ENCODE measurements at places on chromosomes 1 and 21. TPM values are rescaled to one million over a fixed set of nuclear protein-coding genes. Genes with fewer than 3 reads are reported as not detected.

- no peak for DNase-seq
These were observed 1030.0 kb upstream of the TMPRSS15 start for GRCh38 chr21:19433623-19434022.

DNA sequence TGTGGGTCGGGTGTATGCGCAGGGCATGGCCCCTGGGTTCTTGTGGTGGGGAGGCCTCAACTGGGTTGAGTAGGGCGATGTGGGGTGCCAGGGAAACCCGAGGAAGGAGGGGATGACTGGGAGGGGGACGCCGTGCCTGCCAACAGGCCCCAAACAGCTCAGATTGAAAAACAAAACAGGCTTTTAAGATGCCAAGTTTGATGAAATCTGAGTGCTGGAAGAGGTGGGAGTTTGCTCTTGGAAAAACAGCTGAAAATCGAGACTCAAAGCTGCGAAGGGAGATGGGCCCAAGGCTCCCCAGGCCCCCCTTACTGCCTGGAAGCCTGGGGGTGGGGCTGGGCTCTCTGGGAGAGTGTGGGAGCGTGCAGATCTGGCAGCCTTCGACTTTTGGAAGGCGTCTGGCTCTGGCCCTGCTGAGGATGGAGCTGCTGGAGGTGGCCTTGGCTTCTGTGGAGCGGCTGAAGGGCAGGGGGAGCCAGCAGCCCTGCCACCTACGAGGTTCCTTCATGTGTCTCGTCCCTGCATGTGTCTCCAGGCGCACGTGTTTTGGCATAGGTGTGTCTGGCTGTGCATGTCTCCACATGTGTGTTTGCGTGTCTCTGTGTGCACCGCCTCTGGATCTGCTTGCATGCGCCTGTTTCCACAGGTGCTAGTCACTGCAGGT is 33.3 kb downstream of the PTPRF start:
- DNase-seq, result no peak

- no peak for DNase-seq
These were observed 133.1 kb downstream of the SMYD3 start for GRCh38 chr1:246373828-246374569.

GRCh38 chr1:152993186-152993585 is 8.4 kb upstream of the SPRR3 start:
- no peak for DNase-seq

- no peak for DNase-seq
These were observed 754 bp upstream of the PDPN start for GRCh38 chr1:13582713-13583443.

DNA sequence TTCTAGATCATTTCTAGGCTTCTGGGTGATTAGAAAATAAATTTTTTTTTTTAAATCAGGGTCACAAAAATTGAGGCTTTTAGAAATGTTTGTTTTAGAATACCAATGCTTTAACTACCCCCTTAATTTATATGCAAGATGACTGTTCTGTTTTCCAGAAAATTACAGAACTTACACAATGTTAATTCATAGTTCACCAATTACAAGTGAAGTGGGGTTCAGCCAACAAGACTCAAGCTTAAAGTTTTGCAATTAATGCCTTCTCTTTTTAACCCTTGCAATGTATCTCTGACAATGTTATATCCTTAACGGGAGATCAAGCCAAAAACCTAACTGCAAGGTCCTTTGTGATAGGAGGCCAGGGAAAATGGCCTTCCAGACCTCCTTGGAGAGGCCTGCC is 5.6 kb downstream of the PRELP start:
- DNase-seq, result no peak

GRCh38 chr1:178311164-178311563 is 185.6 kb downstream of the CLEC20A start:
- no peak for DNase-seq

DNA sequence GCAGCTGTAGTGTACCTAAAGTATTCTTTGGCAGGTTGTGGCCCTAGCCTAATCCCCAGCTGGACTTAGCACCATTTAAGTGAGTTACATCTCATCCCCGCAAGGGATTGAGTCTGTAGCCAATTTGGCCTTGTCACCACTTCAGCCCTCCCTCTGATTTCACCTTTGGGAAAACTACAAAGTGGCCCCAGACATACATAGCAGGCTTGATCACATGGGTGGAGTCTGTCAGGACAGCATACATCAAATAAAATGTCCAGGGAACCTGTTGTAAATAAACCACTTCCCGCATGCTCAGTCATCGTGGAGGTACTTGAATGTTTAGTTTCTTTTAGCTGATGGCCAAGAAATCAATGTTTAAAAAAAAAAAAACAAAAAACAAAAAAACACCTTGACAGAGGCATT is 142.5 kb downstream of the DHRS3 start:
- no peak for DNase-seq

Gene TNFRSF18
- total RNA-seq, result not detected

Gene TEDDM1
- not detected for total RNA-seq

- no peak for DNase-seq
These were observed at the start of gene C1QC for GRCh38 chr1:22643381-22643780. Gene C1QC (plus strand): TSS chr1:22643633. CDS start chr1:22644024, 391 bp downstream.

DNA sequence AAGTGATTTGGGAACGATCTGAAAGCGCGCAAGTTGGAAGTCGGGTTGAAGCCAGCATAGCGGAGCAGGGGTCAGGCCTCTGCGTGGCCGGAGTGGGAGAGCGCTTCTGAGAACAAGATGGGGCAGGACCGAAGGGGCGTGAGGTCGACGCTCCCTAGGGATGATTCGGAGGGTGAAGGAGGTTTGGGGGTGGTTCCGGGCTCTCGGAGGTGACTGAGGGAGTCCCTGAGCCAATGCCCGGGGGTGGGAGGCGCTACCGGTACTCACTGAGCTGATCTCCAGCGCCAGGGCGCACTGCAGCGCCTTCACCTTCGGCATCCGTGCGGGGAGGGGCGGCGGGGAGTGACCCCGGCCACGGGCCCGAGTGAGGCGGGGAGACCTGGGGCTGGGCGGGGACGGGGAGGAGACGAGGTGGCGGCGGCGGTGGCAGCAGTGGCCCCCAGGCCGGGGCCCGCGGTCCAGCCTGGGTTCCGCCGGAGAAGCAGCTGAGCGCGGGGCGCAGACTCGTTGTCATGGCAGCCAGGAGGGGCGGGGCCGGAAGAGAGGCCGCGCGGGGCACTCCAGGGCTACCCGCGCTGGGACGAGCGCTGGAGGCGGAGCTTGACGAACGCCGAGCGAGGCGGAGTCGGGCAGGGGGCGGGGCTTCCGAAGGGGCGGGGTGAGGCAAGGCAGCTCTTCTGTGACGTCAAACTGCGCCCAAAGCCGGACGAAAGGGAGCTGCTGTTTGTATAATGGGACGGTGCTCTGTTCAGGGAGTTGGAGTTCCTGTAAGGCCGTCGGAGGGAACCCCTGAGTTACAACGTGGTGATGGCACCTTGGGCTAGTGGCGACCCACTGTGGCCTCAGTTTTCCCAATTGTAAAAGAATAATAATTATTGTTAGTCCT is at the start of gene SPATA6:
TSS of gene SPATA6 (minus strand) at position 514 of the 886 bp plus-strand sequence. CDS start at position 318, 196 bp downstream.
- DNase-seq, result peak; percentile 98

- no peak for DNase-seq
These were observed 126.8 kb downstream of the PEX14 start for GRCh38 chr1:10601342-10602070.

Gene IFI16
- 30.1 TPM for total RNA-seq

Gene TCHH
- total RNA-seq, result not detected

Gene PTGFRN
- total RNA-seq, result 119 TPM

GRCh38 chr1:67724928-67725560 is 40.0 kb downstream of the GADD45A start:
- no peak for DNase-seq
